ENCODE measurements at places on chromosomes 1 and 21.

DNA sequence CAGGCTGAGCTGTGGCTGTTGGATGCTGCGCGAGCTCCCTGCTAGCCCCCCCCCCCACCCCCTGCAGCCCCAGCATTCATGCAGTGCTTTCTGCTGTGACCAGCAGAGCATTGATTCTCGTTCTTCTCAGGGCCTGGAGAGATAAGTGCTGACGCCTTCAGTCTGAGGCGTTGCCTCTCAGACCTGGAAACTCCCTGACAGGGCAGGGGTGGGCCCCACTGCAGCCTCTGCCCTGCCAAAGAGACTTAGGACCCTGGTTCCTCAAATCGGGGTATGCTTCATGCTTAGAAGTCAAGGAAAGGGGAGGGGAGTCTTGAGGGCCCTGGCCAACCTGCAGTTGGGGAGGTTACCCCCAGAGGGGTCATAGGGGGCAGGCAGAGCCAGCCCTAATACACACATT is 38.5 kb downstream of the PTPRF start:
- no peak for DNase-seq

- DNase-seq = no peak
Observed at GRCh38 chr1:189803364-189803763, 674.3 kb downstream of the BRINP3 start.

GRCh38 chr21:28607545-28607944 is 385.1 kb downstream of the LTN1 start:
- DNase-seq = no peak

DNA sequence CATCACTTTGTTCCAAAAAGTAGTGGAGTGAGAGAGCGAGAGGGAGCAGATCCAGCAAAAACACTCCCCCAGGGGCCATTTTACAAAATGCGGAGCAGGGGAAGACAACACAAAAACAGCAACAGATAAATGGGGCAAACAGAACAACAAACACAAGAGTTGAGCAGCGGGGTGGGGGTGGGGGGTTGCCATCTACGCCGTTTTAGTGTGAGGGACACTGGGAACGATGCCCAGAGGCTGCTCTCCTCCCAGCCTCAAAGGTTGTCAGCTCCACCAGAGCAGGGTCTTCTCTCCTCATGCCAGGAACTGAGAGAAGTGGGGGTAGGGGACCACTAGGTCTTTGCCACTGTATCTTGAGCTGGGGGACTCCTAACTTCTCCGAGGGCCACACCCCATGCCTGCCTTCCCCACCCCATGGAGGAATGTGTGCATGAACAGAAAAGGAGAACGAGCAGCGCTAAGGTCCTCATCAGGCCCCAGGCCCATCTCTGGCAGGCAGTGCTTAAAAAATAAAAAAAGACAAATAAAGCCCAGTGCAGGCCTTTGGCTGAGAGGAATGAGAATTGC is 1.3 kb upstream of the PBXIP1 start:
- no peak for DNase-seq

GRCh38 chr1:236953151-236953700 is 51.0 kb downstream of the MT1HL1 start:
- no peak for DNase-seq

GRCh38 chr1:69291541-69291940 is 276.2 kb upstream of the LRRC7 start:
- DNase-seq = no peak

- no peak for DNase-seq
Observed at GRCh38 chr1:59514061-59514909, 217.4 kb downstream of the FGGY start.

- no peak for DNase-seq
Observed at GRCh38 chr1:8411803-8412182, 93.9 kb downstream of the SLC45A1 start.

DNA sequence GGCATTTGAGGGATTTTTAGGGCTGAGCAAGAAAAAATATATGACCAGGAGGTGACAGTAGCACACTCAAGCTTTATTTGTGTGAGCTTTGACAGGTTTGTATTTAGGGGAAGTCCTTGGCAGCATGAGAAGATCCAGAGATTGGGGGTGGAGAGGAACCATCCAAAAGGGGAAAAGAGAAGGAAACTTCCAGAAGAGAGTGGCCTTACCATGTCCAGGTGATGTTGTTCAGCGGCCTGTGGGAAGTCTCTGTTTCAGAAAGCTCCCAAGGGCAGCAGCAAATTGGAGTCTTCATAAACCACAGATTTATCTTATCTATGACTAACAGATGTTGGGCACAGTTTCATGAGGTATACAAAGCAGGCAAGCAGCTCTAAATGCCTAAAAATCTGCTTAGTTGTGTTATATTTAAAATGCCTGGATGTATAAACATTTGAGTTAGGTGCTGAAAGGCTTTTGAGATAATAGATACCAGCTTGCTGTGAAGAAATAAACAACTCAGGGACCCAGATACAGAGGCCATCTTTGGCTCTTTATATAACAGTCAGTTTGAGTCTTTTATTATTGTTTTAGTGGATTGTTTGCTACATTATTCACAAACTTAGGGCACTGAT is 21.2 kb upstream of the ADAR start:
- DNase-seq = no peak

DNA sequence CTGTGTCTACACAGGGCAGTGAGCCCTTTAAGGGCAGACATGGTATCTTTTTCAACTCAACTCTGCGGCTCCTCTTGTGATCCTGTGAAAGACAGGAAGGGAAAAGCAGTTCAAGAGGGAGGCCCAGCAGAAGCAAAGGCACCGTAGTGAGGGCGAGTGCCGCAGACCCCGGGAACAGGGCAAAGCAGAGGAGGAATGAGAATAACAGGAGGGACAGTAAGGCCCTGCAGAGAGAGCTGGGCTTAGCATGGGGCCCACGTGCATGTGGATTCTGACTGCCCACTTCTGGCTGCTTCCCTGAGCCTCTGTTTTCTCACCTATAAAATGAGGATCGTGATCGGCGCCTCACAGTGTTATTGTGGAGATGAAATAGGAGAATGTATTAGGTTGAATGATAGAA is 409.3 kb downstream of the PTPRU start:
- DNase-seq = no peak

DNA sequence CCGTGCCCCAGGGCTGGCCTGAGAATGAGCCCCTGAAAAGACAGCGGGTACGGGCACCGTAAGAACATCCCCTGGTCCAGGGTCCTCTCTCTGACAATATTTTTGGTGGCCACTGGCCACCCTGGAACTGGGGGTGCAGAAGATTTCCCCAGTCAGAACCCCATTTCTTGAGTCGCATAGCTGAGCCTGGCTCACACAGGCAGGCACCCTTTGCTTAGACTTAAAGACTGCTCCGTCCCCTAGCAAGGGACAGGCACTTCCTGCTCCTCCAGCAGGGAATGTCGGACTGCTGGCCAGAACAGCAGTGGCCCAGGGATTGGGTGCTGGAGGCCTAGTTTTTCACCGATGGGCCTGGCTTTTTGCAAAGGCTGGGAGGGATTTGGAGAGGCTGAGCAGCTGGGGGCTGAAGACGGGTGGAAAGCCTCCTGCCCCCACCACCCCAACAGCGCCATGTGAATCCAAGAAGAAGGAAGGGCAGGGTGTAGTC is 4.3 kb downstream of the OLIG2 start:
- DNase-seq = no peak

DNA sequence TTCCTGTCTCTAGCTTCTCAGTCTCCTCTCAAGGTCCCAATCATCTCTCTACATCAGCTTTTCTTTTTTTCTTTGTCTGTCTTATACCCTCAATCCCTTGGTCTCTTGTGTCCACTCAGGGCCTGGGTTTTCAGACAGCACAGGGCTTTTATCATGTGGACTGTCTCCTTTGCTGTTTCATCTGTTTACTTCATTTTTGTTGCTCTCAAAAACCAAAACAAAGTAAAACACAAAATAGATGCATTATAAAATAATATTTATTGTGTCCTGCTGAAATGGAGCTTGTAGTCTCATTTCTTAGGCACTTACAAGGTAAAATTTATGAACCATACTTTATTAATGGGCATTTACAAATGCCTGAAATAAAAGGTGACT is 17.8 kb upstream of the SLAMF6 start:
- DNase-seq = no peak

- peak; percentile 5 for DNase-seq
Observed at GRCh38 chr1:163528710-163529348, 207.1 kb downstream of the NUF2 start.

GRCh38 chr1:65289449-65289848 is 19.9 kb upstream of the DNAJC6 start:
- DNase-seq = no peak

DNA sequence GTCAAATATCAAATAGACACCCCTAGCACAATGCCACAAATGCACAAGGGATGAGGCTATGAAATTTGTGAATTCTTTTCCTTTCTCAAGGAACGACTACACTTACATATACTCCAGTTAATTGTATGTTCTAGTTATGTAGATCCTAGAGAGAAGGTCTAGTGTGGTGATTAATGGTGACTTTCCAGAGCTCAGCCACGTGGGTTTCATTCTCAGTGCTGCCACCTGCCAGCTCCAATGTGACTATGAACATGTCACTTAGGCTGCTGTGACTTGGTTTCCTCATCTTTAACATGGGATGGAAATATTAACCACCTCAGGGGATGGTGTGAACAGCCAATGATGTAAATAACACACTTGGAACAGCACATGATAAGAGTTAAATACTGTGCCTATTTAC is 138.3 kb downstream of the APP start:
- no peak for DNase-seq

DNA sequence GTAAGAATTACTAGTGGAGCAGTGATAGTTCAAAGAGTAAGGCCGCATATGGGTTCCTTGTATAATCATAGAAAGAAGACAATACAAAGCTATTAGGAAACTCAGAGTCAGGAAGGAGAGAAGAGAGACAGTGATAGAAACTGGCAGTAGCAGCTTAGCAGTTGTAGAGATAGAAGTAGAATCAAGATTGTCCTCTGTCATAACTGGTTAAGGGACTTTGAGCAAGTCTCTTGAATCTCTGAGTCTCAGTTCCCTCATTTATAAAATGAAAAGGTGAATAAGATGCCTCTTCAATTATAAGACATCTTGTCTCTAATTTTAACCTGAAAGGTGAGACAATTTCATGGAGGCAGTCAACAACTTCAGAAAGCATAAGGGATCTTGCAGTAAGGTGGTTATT is 6.5 kb upstream of the RALGPS2 start:
- DNase-seq = no peak

- no peak for DNase-seq
Observed at GRCh38 chr1:47378147-47378546, 37.9 kb upstream of the FOXE3 start.

GRCh38 chr21:21813289-21813688 is 815.1 kb downstream of the NCAM2 start:
- DNase-seq = no peak

DNA sequence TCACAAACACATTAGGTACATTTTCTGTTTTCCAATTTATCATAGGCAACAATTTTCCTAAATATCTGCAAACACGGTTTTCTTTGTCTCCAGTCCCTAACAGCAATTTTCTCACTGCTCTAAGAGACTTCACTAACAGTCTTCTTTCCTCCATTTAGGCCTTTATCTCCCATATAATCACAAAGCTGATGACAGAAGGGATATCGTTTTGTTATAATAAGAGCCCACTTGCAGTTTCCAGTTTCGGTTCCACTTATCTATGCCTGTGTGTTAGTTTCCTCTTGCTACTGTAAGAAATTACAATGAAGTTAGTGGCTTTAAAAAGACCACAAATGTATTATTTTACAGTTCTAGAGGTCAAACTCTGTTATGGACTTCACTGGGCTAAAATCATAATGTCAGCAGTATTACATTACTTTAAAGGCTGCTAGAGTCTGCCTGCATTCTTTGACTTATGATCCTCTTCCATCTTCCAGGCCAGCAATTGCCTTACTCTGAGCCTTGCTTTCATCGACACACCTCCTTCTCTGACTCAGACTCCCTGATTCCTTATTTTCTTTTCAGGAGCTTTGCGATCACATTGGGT is 549.3 kb downstream of the NCAM2 start:
- DNase-seq = no peak

GRCh38 chr1:22350171-22350923 is 101.3 kb upstream of the ZBTB40 start:
- DNase-seq = no peak

GRCh38 chr1:214216021-214216420 is 64.9 kb upstream of the SMYD2 start:
- no peak for DNase-seq

DNA sequence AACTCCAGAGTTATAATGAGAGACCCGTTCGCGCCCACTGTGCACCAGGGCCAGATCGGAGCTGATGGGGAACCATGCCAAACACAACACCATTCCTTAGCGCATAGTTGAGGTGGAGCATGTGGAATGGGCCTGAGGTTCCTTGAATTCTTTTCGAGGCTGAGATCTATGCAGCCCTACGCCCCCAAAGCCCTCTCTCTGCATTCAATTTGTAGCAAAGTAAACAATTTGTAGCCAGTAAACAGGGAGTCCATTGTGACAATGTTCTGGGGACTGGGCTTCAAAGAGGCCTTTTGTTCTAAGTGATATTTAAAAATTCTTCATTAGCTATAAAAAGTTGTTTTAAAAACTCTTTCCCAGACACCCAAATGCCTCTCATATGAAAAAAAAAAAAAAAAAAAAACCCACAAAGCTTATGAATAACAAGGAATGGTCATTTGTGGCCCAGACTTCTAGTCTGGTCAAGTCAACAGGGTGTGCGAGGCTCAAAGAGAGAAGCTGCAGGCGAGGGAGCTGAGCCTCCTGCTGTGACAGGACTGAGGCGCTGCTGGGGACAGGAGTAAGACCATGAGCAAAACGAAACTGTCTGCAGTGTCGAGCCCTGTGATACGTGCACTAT is 30.6 kb upstream of the KCNE2 start:
- DNase-seq = no peak

DNA sequence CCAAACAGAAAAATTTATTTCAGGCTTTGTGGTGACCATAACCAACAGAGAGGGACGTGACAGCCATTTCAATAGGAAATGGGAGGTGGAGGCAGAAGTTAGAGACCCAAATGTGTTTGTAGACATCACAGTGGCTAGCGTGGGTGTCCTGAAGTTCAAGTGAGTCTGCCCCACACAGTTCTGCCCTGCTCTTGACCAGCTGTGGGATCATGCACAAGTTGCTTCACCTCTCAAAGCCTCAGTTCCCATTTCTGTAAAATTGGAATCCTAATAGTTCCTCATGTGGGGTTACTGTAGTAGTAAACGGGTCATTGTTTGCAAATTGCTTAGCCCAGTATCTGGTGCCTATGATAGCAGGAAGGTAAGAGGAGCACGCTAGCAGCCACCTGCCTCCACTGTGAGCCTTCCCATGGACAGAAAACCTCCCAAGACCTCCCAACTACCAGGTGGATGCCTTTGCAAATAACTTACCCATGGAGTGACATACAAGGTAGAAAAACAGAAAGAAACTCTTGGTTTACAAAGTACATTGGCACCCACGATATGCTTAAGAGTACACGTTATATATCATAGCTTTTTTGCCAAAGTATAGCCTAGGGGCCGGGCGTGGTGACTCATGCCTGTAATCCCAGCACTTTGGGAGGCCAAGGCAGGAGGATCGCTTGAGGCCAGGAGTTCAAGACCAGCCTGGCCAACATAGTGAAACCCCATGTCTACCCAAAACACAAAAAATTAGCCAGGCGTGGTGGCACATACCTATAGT is 29.1 kb downstream of the FHAD1 start:
- DNase-seq = no peak
